Stimulated activated CD8-positive, alpha-beta memory T cell treated with anti-CD3 and anti-CD28 coated beads, Interleukin-4, amount 100 ng/mL, for 1 hour (primary cell): ENCODE measurements at places on chromosomes 11 and 22.

DNA sequence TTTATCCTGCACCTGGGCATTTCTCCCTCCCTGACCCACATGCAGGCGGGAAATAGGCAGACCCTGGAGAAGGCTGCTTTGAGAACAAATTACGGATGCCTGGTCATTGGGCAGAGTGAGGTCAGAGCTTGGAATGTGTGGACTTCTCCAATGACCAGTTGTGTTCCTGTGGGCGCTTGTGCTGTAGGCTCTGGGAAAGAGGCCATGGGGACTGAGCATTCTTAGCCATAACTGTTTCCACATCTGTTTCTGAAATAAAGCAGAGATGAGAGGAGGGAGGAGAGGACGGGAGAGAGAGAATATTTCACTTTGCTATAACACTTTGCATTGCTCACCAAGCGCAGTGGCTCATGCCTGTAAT lies 11.2 kb upstream of the TMEM184B start:
- DNase-seq = no peak

DNA sequence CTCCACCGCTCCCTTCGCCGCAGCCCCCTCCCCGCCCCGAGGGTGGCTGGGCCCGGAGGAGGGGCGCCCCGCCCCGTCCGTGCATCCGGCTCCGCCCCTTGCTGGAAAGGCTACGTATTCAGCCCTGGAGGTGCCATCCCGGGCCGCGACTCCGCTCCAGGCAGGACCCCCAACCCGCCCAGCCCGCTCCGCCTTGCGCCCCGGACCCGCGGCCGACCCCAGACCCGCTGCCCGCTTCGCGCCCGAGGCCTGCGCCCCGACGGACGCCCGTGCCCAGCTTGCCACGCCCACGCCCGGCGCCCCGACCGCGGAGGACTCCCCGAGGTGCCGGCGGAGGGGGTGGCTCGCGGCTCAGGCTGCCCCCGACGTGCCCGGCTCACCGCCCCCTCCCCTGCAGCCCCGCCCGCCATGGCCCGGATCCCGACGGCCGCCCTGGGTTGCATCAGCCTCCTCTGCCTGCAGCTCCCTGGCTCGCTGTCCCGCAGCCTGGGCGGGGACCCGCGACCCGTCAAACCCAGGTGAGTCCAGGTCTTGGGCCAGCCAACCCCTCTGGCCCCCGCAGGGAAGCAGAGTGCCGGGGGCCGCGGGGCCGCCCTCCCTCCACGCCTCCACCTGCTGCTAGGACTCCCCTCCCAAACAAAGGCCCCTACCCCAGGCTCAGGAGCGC lies at the start of gene ADM2:
Gene ADM2, plus strand, starts transcription at position 104 of the 667 bp plus-strand sequence. Its CDS starts 305 bp downstream, at position 409.
- no peak for DNase-seq

- DNase-seq = no peak
Measured at GRCh38 chr11:31303644-31304180, 65.8 kb downstream of the DCDC1 start.

GRCh38 chr22:20905415-20906386 lies 11.5 kb upstream of the CRKL start:
- DNase-seq = no peak

GRCh38 chr11:86787656-86788055 lies 12.7 kb upstream of the PRSS23 start:
- no peak for DNase-seq

GRCh38 chr11:97722065-97722464 lies 1298.7 kb upstream of the CNTN5 start:
- no peak for DNase-seq

GRCh38 chr11:93842461-93842860 lies 8.0 kb downstream of the VSTM5 start:
- no peak for DNase-seq

GRCh38 chr22:30909306-30909705 lies 59.3 kb downstream of the MORC2 start:
- DNase-seq = no peak

DNA sequence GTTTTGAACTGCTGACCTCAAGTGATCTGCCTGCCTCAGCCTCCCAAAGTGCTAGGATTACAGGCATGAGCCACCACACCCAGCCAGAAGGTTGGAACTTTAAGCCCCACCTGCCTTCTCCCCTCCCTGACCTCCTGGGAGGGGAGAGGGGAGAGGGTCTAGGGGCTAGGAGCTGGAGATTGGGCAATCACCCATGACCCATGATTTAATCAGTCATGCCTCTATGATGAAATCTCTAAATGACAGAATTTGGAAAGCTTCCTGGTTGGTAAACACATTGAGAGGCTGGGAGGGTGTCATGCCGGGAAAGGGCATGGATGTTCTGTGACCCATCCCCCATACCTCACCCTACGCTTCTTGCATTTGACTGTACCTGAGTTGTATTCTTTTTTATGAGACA lies 17.1 kb upstream of the TFIP11 start:
- no peak for DNase-seq

GRCh38 chr22:30441088-30441487 lies 15.5 kb downstream of the MTFP1 start:
- no peak for DNase-seq

DNA sequence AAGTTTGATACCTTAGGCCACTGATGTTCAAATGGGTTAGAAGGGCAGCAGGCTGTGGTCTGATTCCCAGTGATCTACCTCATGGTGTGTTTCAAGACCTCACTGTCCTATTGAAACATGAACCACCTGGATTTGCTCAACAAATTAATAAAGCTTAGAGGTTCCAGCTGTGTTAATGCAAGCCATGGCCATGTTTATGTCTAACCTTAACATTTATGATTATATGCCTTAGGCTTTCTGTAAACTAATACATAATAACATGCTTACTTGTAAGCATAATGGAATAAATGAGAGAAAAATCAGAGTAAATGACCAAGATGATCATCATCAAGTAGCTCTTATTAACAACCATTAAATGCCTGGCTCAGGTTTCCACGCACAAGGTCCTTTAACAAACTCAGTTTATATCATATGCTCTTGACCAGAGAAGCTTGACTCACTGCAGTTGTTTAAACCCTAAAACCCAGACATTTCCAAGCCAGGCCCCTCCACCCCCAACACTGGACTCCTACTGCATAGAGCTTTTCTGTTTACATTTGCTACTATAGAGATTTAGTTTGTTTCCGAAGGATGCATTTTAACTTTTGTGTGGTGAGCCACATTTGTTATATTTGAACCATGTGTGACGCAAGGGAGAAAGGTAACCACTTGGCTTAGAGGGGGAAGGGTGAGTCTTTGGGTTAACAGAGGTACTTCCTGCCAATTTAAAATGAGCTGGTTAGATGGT lies 43.7 kb downstream of the KREMEN1 start:
- DNase-seq = no peak

GRCh38 chr11:83574519-83574918 lies 288.4 kb upstream of the CCDC90B start:
- no peak for DNase-seq

DNA sequence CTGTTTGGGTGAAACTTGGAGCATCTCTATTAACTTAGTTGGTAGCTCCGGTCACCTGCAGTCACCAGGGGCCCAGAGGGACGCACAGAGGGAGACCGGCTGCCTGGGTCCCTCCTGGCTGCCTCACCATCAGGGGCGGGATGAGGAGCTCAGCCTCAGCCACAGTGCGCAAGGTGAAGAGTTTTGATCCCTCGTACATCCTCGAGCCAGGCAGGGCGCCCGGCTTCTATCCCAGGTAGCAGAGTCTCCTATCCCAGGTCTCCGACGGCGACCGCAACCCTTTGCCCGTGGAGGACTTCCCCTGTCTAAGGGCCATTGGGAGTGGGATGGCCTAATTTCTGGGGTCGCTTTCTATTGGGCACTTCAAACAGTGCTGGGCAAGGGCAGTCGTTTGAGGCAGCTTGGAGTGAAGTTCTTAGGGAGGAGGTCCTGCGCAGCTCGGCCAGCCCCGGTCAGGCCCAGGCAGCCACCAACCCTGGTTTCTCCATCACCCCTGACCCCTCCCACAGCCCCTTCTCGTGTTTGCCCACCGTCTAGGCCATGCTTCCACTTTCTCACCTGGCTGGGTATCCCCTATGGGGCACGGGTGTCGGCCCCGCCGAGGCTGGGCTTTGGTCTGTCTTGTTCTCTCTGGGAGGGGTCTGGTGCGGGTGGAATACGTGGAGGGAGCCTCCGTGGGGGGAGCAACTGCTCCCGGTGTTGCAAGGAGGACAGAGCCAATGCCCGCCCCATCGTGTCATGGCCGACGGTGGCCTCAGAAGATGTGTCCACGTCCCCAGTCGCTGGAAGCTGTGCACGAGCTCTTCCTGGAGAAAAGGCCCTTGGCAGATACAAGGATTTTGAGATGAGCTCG lies 3.6 kb upstream of the MRGPRG start:
- no peak for DNase-seq

DNA sequence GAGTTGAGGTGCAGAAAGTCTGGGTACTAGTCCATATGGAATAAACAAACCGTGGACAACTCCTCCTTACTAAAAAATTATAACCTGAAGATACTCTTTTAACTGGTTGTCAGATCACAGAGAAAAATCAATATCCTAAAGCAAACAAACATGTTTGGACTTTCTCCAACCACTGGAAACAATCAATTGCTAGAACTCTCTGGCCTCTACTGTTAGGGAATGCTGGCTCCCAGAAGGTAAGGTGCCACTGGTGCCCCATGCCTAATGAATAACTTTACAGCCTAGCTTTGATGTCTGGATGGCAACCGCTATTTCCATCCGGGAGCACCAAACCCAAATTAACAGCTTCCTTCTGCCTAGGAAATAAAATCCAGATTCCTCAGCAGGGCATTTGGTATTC lies 74.5 kb downstream of the AMBRA1 start:
- DNase-seq = no peak

DNA sequence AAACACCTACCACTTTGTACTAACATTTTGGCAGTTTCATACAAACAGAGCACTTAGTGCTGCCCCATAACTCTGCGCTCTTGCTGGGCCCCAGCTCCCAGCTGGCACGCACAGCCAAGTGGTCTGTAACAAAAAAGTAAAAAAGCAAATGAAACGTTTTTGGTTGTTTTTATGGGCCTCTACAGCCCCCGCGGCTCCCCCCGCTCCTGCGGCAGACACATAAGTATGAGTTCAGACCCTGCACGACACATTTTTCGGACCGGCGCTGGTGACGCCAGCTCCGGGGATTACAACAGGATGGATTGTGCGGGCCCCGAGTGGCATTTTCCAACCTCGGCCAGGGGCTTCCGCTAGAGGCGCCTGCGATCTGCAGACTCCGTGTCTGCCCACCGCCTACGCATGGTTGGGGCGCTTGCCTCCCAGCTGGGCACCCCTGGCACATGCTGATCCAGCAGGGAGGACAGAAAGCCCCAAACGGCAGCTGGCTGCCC lies 418.2 kb downstream of the SOX6 start:
- no peak for DNase-seq

DNA sequence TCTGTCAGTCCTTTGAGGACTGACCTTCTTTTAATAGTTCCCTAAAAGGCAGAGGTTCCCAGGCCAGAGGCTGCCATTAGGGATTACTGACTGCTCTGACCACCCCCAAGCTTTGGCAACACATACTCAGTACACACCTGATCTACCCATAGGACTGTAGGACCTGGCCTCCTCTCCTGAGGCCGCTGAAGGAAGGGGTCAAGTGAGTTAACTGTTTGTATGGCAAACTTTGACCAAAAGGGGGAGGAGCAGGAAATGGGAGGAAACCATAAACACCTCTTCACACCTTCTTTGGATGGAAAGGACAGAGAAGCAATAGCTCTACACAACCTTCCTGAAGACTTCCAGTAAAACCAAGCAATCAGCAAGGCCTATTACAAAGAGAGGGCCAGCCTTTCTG lies 104.0 kb downstream of the APOL5 start:
- no peak for DNase-seq

DNA sequence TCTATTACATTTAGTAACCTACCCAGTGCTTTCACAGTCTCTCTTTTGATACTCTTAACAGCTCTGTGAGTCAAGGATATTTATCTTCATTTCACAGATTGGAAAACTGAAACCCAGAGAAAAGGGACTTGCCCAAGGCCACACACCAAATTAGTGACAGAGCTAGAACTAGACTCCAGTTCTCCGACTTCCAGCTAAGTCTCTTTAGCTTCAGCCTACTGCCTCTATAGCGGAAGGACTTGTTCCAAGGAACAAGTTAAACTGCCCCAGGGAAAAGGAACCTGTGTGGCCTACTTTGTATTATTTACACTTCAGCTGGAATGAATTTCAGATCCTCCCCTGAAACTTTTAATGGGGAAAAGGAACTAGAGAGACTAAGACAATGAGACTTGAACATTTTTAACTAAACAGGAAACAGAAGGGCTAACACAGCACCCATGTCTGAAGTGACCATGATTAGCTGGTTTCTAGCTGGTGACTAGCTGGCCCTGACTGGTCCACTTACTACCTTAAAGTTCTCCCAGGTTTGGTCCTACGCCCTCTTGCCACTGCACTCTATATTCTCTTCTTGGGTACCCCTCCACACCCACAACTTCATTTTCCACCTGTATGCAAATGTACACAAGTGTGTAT lies 1.3 kb downstream of the LRRC51 start:
- DNase-seq = no peak

- DNase-seq = peak; percentile 89
Measured at GRCh38 chr11:117327567-117328374, at the start of gene CEP164. Gene CEP164 (plus strand): TSS chr11:117327854. CDS start chr11:117338587, 10,733 bp downstream.

GRCh38 chr22:36764641-36765040 lies 11.3 kb downstream of the IFT27 start:
- DNase-seq = no peak

- no peak for DNase-seq
Measured at GRCh38 chr11:1699771-1700170, 2.8 kb downstream of the KRTAP5-6 start.

GRCh38 chr11:17932472-17932871 lies 80.4 kb downstream of the SERGEF start:
- DNase-seq = no peak

DNA sequence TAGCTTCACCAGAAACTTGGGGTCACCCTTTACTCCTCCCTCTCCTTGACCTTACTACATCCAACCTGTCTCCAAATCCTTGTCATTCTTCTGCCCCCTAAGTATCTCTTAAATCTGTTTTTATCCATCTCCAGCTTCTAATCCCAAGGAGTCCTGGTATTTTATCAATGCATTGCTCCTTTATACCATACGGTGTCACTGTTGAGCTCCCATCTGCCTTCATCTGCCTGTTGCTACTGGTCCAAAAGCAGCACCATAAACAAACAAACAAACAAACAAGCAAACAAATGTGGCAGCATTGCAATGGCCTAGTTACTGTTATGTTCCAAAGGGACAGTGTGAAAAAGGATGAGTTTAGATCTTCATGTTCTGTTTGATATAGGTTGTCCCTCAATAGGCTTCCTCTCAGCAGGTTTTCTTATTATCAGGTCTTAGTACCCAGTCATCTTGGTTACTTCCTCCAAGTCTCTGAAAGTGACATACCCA lies 34.2 kb downstream of the DNHD1 start:
- DNase-seq = no peak

DNA sequence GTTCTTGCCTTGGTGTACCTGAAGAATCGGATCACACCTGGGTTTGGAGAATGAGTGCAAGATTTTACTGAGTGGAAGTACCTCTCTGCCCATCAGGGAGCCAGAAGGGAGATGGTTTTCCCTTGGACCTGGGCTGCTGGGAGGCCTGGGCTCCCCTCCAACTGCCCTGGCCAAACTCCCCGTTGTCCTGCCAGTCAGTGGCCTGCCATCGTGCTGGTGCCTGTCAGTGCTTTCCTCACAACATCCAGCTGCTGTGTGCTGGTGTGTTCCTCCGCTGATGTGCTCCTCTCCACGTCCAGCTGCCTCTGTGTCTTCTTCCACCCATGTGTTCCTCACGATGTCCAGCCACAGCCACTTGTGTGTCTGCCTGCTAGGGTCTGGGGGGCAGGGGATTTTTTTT lies 87.9 kb upstream of the CLPB start:
- DNase-seq = no peak
